ENCODE measurements at places on chromosomes 12 and 14.

DNA sequence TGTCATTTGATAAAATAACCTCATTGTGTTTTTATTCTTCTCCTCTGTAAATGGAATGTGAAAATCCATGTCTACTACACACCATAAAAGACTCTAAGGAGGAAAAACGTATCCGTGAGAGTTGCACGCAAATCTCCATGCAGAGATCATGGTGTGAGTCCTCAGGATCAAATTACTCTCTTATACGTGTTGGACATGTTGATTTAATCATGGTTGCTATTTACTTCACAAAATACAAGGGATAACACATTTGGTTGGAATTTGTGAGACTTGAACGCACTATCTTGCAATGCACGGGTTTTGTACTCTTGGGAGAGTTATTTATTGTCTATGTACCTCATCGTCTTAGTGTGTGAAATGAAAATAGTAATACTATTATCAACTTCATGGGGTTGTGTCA lies 128.0 kb upstream of the RASSF8 start:
- no peak for DNase-seq

GRCh38 chr12:47636908-47637780 lies 68.7 kb downstream of the RPAP3 start:
- DNase-seq, result peak; percentile 70

DNA sequence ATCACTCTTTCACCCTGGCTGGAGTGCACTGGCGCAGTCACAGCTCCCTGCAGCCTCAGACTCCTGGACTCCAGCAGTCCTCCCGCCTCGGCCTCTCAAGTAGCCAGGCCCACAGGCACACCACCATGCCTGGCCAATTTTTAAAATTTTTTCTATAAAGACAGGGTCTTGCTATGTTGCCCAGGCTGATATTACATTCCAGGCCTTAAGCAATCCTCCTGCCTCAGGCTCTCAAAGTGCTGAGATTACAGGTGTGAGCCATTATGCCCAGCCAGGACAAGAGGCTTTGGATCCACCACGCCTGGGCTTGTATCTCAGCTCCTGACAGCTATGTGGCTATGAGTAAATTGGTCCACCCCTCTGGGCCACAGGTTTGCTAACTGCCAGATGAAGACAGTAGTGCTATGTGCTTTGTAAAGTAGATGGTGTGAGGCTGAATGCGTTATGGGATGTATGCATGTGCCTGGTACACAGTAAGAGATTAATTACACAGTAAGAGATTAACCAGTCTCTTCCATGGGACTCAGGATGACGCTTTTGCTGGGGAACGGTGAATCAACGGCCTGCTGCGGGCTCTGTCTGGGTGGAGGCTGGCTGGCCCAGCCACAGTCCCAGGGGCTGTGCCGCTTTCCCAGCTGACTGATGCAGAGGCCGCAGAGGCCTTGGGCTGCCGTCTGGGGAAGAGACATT lies 53.3 kb upstream of the NCOR2 start:
- DNase-seq, result no peak

- peak; percentile 92 for DNase-seq
These were observed 289.2 kb downstream of the ADGRD1 start for GRCh38 chr12:131242741-131243496.

GRCh38 chr12:128916425-128916824 lies 63.1 kb downstream of the GLT1D1 start:
- no peak for DNase-seq

DNA sequence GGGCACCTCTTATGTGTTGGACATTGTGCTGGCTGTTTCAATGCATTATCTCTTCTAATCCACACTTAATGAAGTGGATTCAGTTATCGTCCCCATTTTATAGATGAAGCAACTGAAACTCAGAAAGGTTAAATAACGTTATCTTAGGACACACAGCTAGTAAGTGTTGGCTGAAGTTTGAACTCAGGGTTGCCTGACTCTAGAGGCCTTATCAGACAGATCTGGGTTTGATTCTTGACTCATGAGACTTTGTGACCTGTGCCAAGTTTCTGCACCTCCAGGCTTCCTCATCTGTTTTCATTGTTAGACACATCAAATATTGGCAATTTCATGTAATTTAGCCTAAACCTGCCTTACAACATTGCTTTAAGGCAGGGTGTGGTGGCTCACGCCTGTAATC lies 18.2 kb upstream of the IRF2BPL start:
- peak; percentile 15 for DNase-seq

DNA sequence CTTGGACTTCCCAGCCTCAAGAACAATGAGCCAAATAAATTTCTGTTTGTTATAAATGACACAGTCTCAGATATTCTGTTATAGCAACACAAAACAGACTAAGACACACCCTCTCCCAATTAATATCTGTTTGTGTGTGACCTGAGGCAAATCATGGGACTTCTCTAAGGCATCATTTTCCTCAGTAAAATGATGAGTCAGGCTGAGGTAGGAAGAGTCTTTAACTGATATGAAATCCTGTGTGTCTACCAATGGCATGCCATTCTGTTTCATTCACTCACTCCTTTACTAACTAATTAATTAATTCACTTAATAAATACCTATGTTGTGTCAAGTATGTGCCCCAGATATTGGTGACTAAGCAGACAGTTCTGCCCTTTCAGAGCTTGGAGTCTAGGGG lies 258.4 kb upstream of the CRY1 start:
- DNase-seq, result no peak

DNA sequence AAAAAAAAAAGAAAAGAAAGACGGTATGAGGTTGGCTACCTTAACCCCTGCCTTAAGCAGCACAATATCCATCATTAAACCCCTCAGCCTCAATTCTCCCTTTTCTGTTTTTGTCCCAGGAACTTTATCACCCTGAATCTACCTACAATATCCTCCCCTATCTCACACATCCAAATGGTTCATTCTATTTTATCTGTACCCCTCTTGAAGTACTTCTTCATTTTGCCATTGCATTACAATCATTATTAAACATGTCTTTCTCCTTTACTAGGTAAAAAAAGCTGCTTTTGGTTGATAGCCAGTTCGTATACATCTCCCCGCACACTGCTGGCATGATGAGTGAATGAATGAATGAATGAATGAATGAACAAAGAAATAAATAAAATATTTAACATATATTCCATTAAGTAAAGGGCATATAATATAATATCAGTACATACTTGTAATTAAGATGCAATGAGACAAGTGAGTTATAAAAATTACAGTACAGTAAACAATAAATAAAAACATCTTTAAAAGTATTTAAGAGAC lies 364 bp upstream of the GPR65 start:
- DNase-seq, result peak; percentile 69

DNA sequence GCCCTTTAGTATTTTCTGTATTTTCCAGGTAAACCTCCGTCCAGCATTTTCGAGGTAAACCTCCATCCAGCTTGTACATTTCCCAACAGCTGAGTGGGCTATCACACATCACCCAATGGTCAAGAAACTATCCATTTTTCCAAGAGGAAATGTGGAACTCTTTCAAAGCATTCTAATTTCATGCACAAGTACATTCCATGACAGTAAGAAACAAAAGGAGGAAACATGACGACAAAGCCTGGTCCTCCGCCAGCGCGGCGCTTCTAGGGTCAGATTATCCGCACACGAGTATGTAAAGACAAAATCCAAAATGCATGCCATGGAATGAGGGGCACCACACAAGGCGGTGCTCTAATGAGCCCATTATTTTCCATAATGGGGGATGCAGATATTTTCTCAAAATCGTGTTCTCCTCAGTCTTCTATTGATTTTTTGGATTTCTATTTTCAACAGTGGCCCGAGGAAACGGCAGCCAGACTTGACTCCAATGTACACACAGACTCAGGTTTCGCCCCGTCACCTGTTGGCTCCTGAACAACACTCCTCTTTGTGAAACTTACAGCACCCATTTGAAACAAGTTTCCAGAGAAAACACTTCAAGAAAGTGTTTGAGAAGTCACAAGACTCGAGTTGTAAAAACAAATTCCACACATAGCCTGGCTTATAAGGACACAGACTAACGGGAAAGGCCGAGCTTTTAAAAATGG lies 107.4 kb downstream of the PRICKLE1 start:
- peak; percentile 79 for DNase-seq

DNA sequence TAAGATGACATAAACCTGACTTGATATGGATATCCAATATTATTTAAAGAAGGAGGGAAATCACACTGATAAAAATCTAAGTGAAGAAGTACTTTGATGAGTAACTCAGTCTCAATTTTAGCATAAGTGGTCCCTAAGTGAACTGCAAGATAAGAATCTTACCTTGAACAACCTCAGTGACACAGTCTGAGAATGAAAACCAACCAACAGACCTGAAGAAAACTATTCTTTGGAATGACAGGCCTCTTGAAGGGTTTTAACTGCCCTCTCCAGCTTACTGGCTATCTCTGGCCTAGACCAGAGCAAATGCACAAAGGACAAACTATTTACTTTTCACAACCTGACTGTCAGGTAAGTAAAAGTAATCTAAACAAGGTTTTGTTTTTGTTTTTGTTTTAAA lies 44.7 kb downstream of the CPM start:
- DNase-seq, result no peak

DNA sequence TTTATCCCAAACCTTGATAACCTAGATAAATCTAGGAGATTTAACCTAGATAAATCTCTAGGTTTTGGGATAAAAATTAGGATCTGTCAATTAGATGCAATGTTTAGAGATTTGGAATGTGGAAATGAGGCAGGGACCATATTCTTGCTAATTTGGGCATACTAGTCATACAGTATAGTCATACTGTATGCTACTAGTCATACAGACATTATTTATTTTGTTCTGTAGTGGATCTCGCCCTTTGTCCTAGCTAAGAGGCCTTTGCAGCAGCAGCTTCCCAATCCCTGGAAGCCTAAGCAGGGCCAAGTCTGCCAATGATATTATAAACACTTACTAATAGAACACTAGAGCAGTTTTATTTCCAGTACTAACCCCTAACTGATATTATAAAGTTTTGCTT lies 136.4 kb downstream of the CEP128 start:
- no peak for DNase-seq

Measured in OCI-M1 (cell line).